Activated naive CD4-positive, alpha-beta T cell treated with anti-CD3 and anti-CD28 coated beads for 36 hours (primary cell): ENCODE measurements at places on chromosomes 12 and 14. TPM values are rescaled to one million over a fixed set of nuclear protein-coding genes. Genes with fewer than 3 reads are reported as not detected.

RPS6KA5 gene
- total RNA-seq = 12.0 TPM

DNA sequence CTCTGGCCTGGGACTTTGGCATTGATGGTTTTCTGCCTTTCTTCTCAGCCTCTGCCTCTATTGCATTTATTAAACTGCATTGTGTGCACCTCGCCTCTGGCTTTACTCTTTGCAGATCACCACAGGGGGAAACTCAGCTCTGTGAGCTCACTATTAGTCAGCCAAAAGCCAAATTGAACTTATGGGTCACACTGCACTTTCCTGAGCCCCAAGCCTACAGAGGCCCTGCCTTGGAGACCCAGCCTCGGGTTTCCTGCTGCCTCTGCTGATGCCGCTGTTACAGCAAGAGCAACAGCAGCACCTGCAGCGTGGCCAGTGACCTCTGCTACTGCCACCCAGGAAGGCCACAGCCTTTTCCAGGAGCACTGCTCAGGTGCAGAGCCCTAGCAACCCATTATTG lies 122.5 kb downstream of the DAD1 start:
- H3K27me3 ChIP-seq = no peaks in the 10 kb centered on the region
- no peaks in the 10 kb centered on the region for H3K36me3 ChIP-seq
- H3K4me3 ChIP-seq = no peak overlapping the region
- DNase-seq = no peak
- H3K27ac ChIP-seq = peak overlapping the region; percentile 36

GRCh38 chr12:92784797-92785562 lies 82.2 kb downstream of the PLEKHG7 start:
- no peaks in the 10 kb centered on the region for H3K27me3 ChIP-seq
- peaks cover 2% of the 10 kb centered on the region for H3K4me1 ChIP-seq
- H3K4me3 ChIP-seq = no peak overlapping the region
- no peak overlapping the region for H3K27ac ChIP-seq
- DNase-seq = peak; percentile 35

ZNF891 gene
- 1.1 TPM for total RNA-seq

GPX2 gene
- not detected for total RNA-seq

GRCh38 chr14:49052521-49052920 lies 533.7 kb downstream of the RPS29 start:
- no peak for DNase-seq
- H3K4me1 ChIP-seq = no peaks in the 10 kb centered on the region
- no peak overlapping the region for H3K4me3 ChIP-seq
- no peak overlapping the region for H3K27ac ChIP-seq
- no peaks in the 10 kb centered on the region for H3K36me3 ChIP-seq

DNA sequence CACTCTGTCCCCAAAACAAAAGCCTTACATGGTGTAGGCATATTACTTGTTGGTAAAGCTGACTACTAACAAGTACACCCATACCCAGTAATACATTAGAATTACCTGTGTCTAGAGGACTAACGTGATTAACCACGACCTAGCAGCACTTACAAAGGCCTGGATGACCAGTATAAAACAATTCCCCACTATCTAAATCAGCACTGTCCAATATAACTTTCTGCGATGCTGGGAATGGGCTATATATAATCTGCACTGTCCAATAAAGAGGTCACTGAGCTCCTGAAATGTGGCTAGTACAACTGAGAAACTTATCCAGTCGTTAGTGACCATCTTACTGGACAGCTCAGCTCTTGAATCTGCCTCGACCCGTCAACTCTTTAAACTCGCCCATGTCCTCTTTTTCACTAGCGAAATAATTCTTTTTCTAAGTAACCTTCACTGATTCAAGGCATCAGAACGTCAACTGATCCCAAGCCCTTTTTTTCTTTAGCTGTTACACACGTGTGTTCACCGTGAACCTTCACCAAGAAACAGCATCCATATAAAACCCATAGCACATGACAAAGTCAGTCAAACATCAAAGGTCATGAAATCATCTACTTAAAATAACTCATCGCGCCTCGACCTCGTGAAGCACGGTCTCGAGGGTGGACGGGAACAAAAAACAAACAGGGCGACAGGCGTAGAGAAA lies 905 bp upstream of the CIPC start:
- peak overlapping the region; percentile 88 for H3K4me3 ChIP-seq
- peak overlapping the region; percentile 96 for H3K27ac ChIP-seq
- DNase-seq = no peak

DNA sequence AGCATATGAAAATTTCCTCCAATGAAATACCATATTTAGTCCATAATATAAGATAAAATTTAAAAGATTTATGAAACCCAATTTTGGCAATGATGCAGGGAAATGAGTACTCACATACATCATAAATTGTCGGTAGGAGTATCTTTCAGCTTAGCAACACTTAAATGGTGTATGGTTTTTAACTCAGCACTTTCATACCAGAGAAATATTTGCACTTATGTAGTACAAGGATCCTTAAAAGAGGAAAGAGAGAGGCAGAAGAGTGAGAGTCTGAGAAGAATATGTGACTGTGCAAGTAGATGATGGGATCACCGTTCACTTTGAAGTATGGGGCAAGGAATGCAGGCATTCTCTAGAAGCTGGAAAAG lies 379.3 kb upstream of the DCN start:
- H3K27me3 ChIP-seq = no peaks in the 10 kb centered on the region
- H3K4me1 ChIP-seq = peaks cover 24% of the 10 kb centered on the region
- no peak overlapping the region for H3K27ac ChIP-seq
- H3K4me3 ChIP-seq = no peak overlapping the region
- H3K36me3 ChIP-seq = peaks cover 12% of the 10 kb centered on the region

GRCh38 chr12:122368361-122369073 lies 54.0 kb downstream of the CLIP1 start:
- no peak for DNase-seq
- no peak overlapping the region for H3K27ac ChIP-seq
- H3K4me3 ChIP-seq = no peak overlapping the region
- H3K36me3 ChIP-seq = peaks cover 21% of the 10 kb centered on the region

- H3K4me3 ChIP-seq = no peak overlapping the region
- H3K36me3 ChIP-seq = no peaks in the 10 kb centered on the region
- peaks cover 10% of the 10 kb centered on the region for H3K27me3 ChIP-seq
These were observed 17.3 kb downstream of the EML1 start for GRCh38 chr14:99810559-99810874.

ITGB7 gene
- total RNA-seq = 32.3 TPM

DNA sequence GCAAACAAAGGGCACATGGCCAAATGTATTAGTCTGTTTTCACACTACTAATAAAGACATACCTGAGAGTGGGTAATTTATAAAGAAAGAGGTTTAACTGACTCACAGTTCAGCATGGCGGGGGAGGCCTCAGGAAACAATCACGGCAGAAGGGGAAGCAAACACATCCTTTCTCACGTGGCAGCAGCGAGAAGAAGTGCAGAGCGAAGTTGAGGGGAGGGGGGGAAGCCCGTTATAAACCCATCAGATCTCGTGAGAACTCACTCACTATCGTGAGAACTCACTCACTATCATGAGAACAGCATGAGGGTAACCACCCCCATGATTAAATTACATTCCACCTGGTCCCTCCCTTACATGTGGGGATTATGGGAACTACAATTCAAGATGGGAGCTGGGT lies 66.1 kb downstream of the ST8SIA1 start:
- no peak overlapping the region for H3K27ac ChIP-seq
- no peak overlapping the region for H3K4me3 ChIP-seq
- no peaks in the 10 kb centered on the region for H3K36me3 ChIP-seq
- H3K27me3 ChIP-seq = no peaks in the 10 kb centered on the region

- no peaks in the 10 kb centered on the region for H3K27me3 ChIP-seq
- H3K4me3 ChIP-seq = no peak overlapping the region
- no peaks in the 10 kb centered on the region for H3K36me3 ChIP-seq
- DNase-seq = no peak
- H3K27ac ChIP-seq = no peak overlapping the region
These were observed 6.0 kb upstream of the ABCD4 start for GRCh38 chr14:74308695-74309094.

DNA sequence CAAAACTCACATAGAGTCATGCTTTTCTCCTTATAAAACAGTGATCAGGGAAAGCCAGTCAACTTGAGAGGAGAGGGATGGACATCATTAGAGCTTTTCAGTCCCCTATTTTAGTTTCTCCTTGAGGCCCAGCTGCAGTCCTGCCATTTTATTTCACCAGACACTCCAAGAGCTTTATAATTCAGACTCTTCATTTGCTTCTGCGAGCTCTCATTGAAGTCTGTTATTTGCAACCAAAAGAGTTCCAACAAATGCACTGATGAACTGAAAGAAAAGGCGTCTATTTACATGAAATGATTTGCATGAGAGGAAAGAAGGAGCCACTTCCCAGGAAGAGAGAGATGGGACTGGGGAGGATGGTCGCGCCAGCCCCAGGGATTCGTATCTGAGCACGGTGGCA lies 86.8 kb downstream of the NDUFA12 start:
- H3K36me3 ChIP-seq = no peaks in the 10 kb centered on the region
- H3K27ac ChIP-seq = no peak overlapping the region
- H3K4me3 ChIP-seq = no peak overlapping the region

DNA sequence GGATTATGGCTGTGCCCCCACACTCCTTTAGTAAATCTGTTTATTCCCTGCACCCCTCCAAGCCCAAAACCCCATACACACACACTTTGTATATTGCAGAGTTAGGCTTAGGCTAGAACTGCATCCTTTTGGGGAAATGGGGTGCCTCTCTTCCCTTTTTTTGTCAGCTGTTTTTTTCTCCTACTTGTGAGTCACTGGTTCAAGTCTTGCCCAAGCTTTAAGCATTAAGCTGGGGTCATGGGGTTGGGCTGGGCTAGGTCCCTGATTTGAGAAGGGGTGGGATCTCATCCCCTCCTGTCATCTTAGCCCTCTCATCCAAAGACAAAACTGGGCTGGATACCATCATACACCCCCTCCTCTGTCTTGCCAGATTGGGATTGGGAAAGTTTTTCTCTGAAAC lies 1.6 kb downstream of the LRP1 start:
- no peak for DNase-seq
- H3K36me3 ChIP-seq = no peaks in the 10 kb centered on the region
- no peaks in the 10 kb centered on the region for H3K27me3 ChIP-seq
- peak overlapping the region; percentile 10 for H3K4me3 ChIP-seq
- no peak overlapping the region for H3K27ac ChIP-seq

CLEC4D gene
- not detected for total RNA-seq

NEDD1 gene
- 63.8 TPM for total RNA-seq

DNA sequence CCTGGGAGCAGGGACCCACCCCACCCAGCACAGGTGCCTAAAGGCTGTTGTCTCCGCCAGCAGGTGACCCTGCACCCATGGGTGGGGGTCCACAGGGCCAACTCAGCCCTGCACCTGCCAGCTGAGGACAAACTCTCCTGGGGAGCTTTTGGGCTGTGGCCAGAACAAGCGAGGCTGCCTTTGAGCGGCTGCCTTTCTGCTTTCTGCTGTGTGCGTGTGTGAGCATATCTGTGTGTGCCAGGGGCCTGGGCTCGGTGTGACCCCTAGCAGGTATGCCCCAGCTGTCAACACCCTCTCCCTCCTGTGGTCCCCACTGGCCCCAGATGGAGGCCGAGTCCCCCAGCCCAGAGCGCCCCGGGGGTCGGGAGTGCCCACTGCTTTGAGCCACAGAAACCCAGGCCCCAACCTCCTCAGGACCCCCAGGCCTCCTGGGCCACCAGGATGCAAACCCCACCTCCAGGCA lies 25.9 kb upstream of the GPR132 start:
- peaks cover 14% of the 10 kb centered on the region for H3K4me1 ChIP-seq
- no peak overlapping the region for H3K4me3 ChIP-seq
- H3K36me3 ChIP-seq = no peaks in the 10 kb centered on the region
- H3K27me3 ChIP-seq = no peaks in the 10 kb centered on the region

DNA sequence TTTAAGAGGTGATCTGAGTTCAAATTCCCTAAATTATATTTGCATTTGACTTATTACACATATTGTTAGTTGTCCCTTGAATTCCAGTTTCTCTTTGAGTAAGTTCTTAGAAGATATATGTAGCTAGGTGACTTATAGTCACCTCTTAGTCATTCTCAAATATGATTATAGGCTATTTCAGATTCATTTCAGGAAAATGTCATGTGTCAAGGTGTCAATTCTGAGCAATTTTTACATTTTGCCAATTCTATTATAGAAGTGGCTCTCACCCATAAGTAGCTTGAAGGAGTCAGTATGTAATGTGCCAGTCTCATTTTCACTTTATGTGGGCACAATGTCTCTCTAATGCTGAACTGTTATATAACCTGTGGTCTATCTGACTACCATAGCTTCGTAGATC lies 623.4 kb downstream of the DIO2 start:
- H3K36me3 ChIP-seq = no peaks in the 10 kb centered on the region
- no peak overlapping the region for H3K27ac ChIP-seq
- DNase-seq = no peak

TDRD9 gene
- not detected for total RNA-seq
